ENCODE measurements at places on chromosomes 6 and 20. TPM values are rescaled to one million over a fixed set of nuclear protein-coding genes. Genes with fewer than 3 reads are reported as not detected.

- no peaks in the 10 kb centered on the region for H3K36me3 ChIP-seq
- no peak overlapping the region for H3K27ac ChIP-seq
- H3K4me1 ChIP-seq: peaks cover 11% of the 10 kb centered on the region
- H3K27me3 ChIP-seq: no peaks in the 10 kb centered on the region
- no peak overlapping the region for H3K4me3 ChIP-seq
Observed at GRCh38 chr20:39936401-39936800, 752.6 kb downstream of the MAFB start.

- no peak overlapping the region for H3K27ac ChIP-seq
- no peak for DNase-seq
- H3K4me3 ChIP-seq: peak overlapping the region; percentile 76
- no peaks in the 10 kb centered on the region for H3K36me3 ChIP-seq
- peaks cover 21% of the 10 kb centered on the region for H3K4me1 ChIP-seq
- H3K27me3 ChIP-seq: peaks cover 97% of the 10 kb centered on the region
Observed at GRCh38 chr6:10413850-10414738, 780 bp downstream of the TFAP2A start.

DNA sequence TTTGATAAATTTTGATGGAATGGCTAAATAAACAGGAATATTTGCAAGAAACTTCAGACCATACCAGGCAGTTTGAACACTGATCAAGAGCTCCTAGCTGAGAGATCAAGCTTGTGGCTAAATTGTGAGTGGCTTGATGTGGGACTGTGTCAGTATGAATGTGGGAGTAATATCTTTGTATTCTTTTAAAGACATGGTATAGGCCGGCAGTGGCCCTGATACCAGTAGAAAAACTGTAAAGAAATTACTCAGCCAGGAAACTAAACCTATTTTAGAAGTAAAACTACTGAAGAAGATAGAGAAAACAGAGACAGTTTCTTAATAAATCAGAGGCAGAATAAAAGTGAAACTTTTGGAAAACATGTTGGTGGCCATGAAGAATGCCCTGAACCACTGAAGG, 608.4 kb upstream of the SYNCRIP start:
- no peaks in the 10 kb centered on the region for H3K27me3 ChIP-seq
- H3K36me3 ChIP-seq: no peaks in the 10 kb centered on the region
- no peak overlapping the region for H3K27ac ChIP-seq
- no peak for DNase-seq
- H3K4me3 ChIP-seq: no peak overlapping the region

DNA sequence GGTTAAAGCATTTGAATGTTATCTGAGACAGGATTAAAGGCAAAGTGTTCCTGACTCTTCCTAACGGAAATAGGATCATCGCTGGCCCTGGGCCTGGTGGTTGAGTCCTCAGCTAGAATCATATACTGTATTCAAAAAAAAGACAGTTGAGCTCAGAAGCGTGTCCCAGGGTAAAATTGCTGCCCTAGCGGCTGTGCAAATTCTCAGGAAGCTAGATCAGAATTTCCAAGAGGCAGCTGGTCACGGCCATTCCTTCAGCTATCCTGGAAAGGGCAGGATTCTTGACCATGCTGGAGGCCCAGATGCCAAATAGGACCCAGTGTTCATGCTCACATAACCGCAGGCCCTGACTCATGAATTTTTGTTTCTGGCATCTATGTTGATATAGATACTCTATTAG, 67.4 kb downstream of the STMND1 start:
- H3K4me1 ChIP-seq: peaks cover 19% of the 10 kb centered on the region
- DNase-seq: peak; percentile 52
- H3K27ac ChIP-seq: peak overlapping the region; percentile 96

The MUC21 gene
- total RNA-seq: not detected

DNA sequence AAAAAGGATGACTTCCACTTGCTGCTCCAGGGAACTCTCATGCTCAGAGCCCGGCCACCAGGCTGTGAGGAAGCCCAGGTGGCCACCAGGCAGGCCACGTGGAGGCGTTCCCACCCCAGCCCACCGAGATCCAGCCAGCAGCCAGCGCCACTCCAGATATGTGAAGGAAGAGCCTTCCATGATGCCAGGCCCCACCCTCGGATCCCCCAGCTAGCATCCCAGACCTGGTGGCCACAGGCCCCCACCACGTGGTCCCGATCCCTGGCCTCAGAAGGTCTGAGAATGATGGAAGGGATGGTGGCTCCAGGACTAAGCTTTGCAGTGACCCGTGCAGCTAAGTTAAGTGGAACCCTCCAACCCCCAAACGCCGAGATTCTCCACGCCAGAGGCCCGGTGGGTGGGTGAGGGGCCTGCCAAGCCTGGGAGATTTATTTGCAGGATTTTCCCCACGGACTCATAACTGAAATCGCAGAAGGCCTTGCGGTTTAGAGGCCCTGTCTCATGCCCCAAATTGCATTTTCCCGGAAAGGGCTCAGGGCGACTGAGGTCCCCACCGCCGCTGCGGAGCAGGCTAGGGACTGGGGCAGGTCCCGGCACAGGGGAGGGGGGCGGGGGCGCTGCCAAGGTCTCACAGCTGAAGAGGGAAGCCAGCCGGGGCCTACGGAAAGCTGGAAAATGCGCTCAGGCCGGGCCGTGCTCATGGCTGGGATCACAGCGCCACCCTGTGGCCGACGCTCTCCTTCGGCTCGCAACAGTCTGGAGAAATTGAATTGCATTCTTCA, 31.1 kb upstream of the CST7 start:
- no peaks in the 10 kb centered on the region for H3K36me3 ChIP-seq
- H3K4me3 ChIP-seq: no peak overlapping the region
- H3K27me3 ChIP-seq: no peaks in the 10 kb centered on the region
- no peaks in the 10 kb centered on the region for H3K4me1 ChIP-seq

GRCh38 chr6:110944681-110945151, 13.8 kb upstream of the GTF3C6 start:
- no peaks in the 10 kb centered on the region for H3K36me3 ChIP-seq
- H3K27ac ChIP-seq: no peak overlapping the region
- H3K4me3 ChIP-seq: no peak overlapping the region
- DNase-seq: no peak
- H3K27me3 ChIP-seq: no peaks in the 10 kb centered on the region

The AVP gene
- total RNA-seq: not detected

DNA sequence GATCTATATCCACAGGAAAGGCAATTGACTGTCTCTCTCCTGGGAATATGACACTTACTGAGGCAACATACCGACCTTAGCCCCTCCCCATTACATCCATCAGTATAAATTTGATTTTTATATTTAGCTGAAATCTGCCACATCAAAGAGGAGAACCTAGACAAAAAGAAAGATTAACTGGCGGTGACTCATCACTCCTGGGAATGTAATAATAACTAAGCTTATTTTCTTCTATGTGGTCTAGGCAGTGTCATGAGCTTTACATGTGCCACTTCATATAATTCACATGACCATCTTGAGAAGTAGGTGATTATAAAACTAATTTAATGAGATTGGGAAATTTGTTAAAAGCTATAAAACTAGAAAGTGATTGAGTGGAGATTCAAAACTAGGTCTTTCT, 520.0 kb upstream of the HS3ST5 start:
- H3K4me3 ChIP-seq: no peak overlapping the region
- H3K36me3 ChIP-seq: no peaks in the 10 kb centered on the region
- H3K27me3 ChIP-seq: no peaks in the 10 kb centered on the region
- H3K4me1 ChIP-seq: no peaks in the 10 kb centered on the region
